ENCODE measurements at places on chromosomes 2 and 18.

- DNase-seq: peak; percentile 88
These were observed 39.2 kb upstream of the RASGRP3 start for GRCh38 chr2:33437297-33437696.

- no peak for DNase-seq
These were observed 27.1 kb upstream of the DSC1 start for GRCh38 chr18:31189757-31190156.

DNA sequence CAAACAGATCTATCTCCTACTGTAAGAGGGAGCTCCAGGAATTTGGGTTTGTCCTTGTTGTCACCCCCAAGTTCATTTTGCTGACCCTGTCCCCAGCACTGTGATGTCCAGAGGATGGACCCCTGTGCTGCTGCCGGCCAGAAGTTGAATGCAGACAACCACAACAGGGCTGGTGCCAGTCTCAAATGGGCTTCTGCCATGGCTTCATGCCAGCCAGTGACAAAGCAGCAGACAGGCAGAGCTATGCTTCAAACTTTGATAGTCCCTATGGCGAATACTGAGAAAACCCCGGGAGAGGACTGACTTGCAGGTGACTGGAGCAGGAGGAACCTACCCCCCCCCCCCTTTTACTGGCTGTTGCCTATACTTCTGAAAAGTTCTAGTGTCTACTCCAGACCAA, 3.2 kb downstream of the SMAD7 start:
- DNase-seq: peak; percentile 39

DNA sequence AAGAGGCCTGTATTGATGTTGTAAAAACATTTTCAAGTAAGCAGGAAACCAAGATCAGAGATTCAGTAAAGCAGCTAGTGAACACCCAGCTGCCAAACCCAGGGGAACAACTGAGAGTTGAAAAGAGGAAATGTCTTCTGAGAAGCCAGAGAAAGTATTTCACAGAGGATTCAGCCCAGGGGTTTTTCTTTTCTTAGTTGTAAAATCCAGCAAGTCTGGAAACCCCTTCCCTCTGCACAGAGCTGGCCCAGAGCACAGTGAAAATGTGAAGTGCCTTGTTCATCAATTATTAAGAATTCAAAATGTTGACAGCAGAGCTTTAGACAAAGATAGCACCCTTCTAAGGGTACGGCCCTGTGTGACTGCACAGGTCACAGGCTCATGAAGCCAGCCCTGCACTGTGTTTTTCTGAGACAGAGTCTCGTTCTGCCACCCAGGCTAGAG, 28.4 kb downstream of the AFF3 start:
- no peak for DNase-seq

DNA sequence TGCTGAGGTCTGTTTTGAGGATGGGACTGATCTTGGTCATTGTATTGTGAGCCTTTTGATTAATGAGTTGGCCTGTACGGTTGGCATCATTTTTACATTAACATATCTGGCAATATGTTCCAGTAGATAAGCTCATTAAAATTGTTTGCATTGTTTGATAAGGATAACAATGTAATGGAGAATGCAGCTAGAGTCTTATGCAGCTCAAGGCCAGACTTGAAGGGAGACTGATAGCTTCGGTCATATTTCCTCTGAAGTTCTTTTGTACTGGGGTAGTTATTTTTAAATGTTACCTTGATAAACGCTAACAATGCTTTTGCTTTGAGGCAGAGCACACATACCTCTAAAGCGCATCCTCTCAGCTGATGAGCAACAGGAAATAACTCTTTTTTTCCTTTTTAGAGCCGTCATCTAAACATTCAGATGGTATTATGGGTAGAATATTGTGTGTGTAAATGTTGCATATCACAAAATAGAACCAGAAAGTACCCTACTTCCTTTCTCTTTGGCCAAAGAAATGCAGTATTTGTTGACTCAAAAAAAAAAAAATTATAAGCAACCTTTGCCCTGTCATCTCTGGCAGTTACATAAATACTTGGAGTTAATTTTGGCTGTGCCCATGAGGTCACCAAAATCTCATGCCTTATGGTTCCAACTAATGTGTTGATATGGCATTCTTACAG, 1.3 kb downstream of the MAPRE2 start:
- no peak for DNase-seq

DNA sequence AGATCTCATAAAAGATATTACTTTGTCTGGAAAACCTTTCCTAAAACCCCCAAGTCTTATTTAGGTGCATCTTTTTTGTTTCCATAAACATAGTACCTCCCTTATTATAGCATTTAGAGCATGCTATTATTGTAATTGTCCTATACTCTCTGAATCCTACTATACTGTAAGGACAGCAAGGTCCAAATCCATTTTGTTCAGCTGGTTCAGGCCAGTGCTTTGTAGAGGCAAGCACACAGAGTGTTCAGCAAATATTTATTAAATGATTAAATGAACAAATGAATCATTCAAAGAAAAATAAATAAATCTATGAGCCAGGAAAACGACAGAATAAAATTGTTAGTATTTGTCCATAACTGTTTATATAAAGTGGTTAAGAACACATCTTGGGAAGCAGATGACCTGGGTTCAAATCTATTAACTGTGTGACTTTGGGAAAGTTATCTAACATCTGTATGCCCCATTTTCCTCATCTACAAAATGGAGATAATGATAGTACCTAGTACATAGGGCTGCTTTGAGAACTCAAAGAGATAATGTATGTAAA, 86.0 kb downstream of the COL3A1 start:
- no peak for DNase-seq

DNA sequence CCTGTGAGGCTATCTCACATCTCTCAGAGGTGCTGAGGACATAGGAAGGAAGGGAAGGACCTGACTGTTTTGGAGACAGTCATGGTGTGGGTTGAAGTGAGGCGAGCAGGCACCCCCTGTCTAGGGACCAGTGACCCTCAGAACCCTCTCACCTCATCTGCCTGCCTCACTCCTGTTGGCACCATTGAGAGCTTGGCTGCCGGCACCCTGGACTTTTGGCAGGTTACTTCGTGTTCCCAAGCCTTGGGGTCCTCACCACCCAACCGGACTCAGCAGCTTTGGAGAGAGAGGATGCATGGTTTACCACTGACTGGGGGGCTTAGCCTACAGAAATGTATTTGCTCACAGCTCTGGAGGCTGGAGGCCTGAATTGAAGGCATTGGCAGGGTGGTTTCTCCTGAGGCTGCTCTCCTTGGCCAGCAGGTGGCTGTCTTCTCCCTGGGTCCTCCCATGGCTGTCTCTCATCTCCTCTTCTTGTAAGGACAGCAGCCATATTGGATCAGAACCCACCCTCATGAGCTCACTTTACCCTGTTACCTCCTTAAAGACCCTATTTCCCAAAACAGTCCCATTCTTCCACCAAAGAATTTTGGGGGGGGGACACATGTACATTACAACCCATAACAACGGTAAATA, 142.0 kb downstream of the TSN start:
- DNase-seq: peak; percentile 57

GRCh38 chr2:221407765-221408164, 164.3 kb downstream of the EPHA4 start:
- DNase-seq: no peak

DNA sequence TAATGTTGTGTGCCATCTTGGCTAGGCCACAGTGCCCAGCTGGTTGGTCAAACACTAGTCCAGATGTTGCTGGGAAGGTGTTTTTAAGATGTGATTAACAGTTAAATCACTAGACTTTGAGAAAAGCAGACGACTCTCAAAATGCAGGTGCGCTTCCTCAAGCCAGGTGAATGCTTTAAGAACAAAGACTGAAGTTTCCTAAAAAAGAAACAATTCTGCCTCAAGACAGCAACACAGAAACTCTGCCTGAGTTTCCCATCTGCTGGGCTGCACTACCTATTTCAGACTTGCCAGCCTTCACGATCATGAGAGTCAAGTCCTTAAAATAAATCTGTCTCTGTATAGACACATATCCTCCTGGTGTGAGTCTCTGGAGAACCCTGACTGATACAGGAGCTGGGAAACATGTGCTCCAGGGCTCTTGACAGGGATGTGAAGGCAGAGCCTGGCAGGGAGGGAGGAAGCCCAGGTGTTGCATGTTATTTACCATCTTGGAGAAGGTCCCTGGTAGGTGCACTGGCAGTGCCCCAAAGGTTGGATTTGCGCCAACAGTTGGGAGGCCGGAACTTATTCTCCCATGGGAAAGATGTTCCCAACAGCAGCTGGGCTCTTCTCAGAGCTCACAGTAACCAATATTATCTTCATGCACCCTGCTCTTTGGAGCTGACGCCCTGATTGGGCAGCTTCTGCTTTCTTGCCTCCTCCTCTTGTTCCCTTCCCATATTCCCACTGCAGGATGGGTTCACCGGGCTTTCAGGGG, 43.9 kb downstream of the ST6GAL2 start:
- no peak for DNase-seq

GRCh38 chr2:195659114-195659513, 2.1 kb downstream of the SLC39A10 start:
- DNase-seq: peak; percentile 23

- no peak for DNase-seq
These were observed 12.8 kb upstream of the TNP1 start for GRCh38 chr2:216872624-216873023.

DNA sequence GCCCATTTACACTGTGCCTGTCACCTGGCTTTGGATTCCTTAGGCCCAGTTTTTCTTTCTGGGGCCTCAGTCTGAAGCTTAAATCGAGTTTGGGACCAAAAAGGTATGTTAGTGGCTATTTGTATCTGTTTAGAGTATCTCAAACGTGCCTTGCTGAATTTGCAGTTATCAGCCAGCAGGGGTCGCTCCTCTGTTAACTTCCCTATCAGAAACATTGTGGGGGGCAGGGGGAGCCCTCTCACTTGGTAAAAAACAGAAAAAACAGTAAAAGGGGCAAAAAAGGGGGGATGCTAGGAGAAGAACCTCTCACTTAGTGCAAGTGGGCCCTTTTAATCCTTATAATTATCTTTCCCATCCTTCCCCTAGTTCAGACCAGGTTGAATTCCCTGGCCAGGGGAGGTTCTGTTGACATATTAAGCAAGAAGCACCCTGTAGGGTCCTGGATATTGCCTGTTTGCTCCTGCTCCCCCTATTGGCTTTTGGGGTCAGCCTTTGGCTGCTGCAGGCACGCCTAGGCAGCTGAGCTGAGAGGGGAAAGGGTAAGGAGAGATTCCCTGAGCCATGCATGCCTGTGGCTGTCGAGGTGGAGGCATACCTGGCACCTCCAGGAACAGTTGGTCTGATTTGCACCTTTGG, 8.8 kb upstream of the IFIH1 start:
- DNase-seq: no peak

- DNase-seq: no peak
These were observed 1216.6 kb upstream of the PIK3C3 start for GRCh38 chr18:40738321-40738880.

DNA sequence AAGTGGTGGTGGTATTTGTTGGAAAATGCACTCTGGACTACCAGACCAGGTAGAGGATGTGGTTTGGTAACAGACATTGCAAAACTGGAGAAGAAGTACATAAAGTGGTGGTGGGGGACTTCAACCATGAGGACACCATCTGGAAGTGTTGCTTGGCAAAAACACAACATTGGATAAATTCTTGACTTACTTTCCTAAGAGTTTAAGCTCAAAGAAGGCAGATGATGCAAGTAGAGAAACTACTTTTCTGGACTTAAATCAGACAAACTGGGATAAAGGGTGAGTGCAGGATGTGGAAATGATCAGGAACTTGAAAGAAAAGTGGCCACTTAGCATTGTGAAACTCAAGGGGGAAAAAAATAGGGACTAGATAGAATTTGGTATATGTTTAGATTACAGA, 487.4 kb downstream of the ZEB2 start:
- DNase-seq: peak; percentile 56

GRCh38 chr2:225100269-225100668, 58.0 kb upstream of the DOCK10 start:
- DNase-seq: peak; percentile 78

DNA sequence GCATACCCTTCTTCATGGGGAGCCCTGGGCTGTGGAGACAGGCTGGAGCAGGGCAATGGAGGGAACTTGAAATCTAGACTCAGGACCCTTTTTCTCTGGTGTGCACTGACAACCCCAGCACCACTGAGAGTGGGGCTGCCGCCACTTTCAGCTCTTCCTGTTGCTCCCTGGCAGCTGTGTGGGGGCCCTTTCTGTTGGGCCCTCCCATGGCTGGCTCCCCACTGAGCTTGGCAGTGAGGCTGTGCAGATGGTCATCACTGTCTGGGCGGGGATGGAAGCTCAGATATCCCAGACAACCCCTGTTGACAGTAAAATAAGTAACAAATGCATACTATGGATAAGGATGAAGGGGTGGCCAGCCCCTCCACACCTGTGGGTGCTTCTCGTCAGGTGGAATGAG, 6.7 kb downstream of the MYO7B start:
- DNase-seq: no peak

GRCh38 chr2:101251844-101252407, 760 bp upstream of the CNOT11 start:
- no peak for DNase-seq

DNA sequence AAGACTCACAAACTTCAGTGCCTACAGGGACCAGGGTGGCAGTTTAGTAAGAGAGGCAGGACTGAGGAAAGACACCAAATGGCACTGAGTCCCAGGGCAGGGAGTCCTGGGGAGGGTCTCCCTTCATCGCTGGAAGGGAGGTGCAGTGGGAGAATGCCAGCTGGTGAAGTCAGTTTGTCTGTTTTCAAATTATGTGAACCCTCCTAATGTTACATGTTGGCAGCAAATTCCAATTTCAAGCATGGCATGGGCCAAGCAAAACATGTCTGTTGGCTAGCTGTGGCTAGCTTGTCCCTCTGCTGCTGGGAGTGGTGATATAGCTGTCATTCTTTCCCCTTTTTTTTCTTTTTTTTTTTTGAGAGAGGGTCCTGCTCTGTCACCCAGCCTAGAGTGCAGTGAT, 55.9 kb upstream of the HAAO start:
- DNase-seq: no peak

DNA sequence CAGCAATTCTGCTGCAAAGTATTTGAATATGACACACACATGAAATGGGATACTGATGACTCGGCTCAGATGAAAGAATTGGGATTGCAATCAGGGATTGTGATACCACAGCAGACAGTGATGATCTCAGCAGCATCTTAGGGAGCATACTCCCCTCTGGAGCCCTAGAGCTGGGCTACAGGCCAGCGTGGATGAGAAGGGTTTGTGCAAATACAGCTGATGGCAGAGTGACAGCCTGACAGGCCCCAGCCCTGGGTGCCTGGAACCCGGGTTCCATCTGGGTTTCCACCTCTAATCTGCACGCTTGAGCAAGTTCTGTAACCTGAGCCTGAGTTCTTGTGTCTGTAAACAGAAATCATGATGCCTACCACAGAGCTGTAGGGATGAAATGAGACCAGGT, 418.0 kb downstream of the LRATD1 start:
- DNase-seq: no peak
